Lower leg skin (tissue), 4 donors: ENCODE measurements at places on chromosomes 5 and 9.

GRCh38 chr5:114192108-114192507, 169.8 kb upstream of the KCNN2 start:
- DNase-seq: no peak

GRCh38 chr5:150289551-150290390, at the start of gene CAMK2A:
Gene CAMK2A (minus strand): TSS chr5:150289773. CDS start chr5:150289625, 148 bp downstream.
- DNase-seq: no peak

GRCh38 chr5:111311666-111312065, 87.5 kb downstream of the CAMK4 start:
- DNase-seq: no peak

GRCh38 chr9:93296889-93297480, 113.0 kb downstream of the WNK2 start:
- DNase-seq: no peak

DNA sequence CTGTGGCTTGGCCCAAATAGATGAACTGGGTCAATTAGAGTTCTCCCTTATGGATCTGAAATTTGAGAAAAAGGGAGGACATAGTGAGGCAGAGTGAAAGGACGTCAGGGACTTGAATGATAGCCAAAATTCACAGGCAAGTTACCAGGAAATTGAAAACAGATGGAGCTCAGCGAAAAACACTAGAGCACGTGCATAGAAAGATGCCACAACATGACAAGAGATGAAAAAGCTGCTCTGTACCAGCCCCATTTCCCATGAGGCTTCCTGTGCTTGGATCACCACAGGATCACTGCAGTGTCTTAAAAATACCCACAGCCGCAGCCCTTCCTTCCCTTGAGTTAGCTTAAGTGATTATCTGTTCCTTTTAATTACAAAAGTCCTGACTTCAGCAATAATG, 39.0 kb upstream of the HOMER1 start:
- DNase-seq: no peak

- DNase-seq: no peak
Observed at GRCh38 chr9:119963258-119963797, 594.1 kb upstream of the BRINP1 start.

DNA sequence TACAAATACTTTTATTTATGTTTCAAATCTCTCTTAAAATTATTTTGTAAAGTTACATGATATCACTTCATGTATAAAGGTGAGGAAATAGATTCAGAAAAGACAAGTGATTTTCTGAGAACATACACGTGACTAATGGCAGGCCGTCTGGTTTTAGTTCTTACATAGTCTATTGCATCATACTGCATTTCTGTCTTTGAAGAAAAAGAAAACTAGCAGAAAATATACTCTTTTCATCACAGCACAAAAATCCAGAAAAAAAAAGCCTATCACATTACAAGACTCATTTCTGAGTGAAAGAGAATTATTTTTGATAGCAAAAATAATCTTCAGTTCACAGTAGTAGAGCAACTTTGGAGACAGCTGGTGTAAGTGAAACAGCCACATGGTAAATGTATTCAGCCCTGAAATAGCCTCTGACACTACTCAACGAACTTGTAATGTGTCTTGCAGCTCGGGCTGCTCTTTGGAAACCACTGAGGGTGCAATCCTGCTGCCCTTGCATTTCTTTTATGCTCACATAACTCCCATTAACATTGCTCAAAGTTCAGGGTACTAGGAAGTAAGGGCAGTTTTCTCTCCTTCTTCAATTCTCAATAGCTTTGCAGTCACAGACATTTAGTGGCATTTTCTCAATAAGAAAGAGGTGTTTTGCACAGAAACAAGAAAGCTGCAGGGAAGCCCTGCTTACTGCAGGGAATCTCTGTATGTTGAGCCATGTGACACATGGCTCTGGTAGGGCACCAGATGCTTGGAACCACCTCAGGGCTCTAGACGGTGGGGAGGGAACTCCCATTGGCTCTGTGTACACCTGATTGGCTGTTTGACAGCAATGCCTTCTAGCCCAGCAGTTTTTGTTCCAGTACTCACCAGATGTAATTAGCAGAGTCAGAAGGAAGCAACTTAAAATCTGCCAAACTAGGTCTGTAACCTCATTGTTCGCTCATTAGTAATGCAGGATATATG, 845.3 kb upstream of the PTPRD start:
- DNase-seq: no peak

- DNase-seq: no peak
Observed at GRCh38 chr5:12974856-12975255, 969.6 kb downstream of the DNAH5 start.

GRCh38 chr5:78671609-78672008, 23.0 kb upstream of the LHFPL2 start:
- no peak for DNase-seq

DNA sequence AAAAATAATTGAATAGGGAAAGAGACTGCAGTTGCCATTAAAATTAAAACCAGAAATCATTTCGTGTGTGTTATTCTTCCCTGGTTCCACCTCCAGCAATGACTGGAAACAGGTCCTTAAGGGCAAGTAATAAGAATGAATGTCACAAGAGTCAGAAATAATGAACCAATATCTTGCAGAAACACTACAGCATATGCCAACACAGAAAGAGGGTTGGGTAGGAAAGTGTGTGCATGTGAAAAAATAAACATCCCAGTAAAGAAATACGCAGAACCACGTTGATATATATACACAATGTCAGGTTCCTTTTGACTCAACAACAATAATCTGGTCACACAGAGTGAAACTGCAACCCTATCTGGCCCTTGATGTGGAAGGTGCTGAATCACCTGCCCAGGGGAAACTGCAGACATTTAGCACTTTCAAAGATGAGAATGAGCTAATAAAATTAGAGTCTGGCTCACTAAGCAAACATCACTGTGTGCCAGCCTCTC, 15.0 kb downstream of the HMHB1 start:
- no peak for DNase-seq

- no peak for DNase-seq
Observed at GRCh38 chr9:91425271-91425670, 1.6 kb upstream of the NFIL3 start.

DNA sequence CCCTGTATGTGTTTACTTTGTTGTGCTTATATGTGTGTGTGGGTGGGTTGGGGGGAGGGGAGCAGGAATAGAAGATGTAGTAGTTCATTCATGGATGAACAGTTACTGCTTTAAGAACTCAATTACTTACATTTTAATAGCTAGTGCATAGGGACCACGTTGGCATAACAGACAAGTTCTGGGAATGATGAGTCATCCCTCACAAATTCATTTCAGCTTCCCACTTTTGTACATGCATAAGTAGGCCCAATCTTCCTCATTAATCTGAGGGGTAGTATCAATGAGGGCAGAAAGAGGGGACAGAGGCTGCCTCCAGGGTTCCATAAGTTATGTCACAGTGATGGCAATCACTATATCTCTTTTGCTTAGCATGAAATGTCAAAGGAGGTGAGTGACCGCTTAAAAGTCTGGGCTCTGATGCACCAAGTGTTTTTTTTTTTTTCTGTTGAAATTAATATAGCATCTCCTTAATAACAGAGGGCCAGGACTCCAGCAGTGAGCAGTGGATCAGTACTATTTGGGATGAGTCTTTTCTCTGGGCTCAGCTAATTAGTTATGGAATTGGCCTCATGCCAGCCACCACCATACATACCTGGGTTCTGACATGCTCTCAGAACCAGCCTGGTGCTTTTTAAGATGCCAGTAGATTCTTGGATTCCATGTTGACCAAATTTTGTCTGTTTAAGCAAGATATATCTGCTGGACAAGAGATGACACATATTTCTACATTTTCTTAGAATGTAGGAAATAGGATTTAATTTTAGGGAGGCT, 37.1 kb downstream of the PRDM6 start:
- no peak for DNase-seq

GRCh38 chr5:1474866-1475543, 29.8 kb upstream of the SLC6A3 start:
- no peak for DNase-seq

GRCh38 chr5:134410822-134411221, 859 bp downstream of the CDKN2AIPNL start:
- DNase-seq: no peak

GRCh38 chr5:2685651-2686272, 65.7 kb downstream of the IRX2 start:
- DNase-seq: peak; percentile 45

DNA sequence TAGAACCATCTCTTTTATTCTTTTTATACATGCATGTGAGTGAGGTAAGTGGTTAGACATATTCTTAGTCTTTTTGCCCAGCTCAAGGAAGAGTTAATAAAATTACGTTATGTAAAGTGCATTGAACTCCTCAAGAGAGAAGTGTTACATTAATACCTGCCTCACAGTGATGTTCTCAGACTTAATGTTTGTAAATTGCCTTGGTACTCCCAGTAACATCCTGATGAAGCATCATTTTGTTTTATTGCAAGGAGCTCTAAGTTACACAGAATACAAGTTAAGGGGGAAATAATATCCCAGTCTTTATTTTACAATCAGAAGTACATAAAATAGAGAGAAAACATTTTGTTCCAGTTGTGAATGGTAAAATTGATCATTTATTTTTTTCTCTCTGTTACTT, 89.5 kb upstream of the ARRDC3 start:
- no peak for DNase-seq

GRCh38 chr9:118418887-118419565, 714.8 kb downstream of the TLR4 start:
- no peak for DNase-seq

DNA sequence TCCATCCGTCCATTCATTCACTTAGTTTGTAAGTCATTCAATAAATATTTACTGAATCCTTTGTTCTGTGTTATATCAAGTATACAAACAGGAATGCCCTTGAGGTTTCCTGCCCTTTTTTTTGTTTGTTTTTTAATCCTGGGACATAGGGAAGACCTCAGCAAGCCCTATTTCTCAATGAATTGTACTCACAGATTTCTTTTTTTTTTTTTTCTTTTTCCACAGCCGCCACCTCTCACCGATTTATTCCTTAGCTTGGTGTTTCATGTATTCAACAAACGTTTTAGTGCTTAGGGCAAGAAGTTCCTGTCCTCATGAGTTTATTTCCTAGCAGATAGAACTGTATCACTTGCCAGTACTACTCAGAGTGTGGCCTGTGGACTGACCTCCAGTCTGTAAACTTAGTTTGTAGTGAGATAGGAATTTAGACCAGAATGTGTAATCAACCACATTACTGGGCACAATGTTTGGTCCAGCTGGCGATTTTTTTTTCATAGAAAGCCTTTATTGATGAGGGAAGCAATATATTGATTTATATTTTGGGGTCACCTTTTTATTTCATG, 35.4 kb upstream of the C5orf47 start:
- DNase-seq: no peak

DNA sequence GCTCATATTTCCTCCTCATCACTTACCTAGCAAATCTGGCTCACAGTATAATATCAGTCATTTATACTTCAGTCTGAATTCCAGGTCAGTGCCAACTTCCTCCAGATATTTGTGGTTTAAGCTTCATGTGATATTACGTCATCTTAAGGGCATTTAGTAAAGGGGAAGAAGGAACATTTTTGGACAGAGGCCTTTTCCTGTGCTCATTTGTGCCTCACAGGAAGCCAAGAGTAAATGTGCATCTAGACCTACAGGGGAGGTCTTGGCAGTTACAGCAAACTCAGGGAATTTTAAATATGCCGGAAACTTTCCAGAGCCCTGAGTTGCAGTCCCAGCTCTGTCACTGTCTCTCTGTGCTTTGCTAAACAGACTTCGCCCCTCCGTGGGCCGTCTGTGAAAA, 12.3 kb upstream of the KCNIP1 start:
- peak; percentile 31 for DNase-seq

GRCh38 chr9:37430841-37431597, 8.5 kb downstream of the GRHPR start:
- DNase-seq: no peak

GRCh38 chr9:6711403-6711802, 46.4 kb upstream of the KDM4C start:
- DNase-seq: no peak

DNA sequence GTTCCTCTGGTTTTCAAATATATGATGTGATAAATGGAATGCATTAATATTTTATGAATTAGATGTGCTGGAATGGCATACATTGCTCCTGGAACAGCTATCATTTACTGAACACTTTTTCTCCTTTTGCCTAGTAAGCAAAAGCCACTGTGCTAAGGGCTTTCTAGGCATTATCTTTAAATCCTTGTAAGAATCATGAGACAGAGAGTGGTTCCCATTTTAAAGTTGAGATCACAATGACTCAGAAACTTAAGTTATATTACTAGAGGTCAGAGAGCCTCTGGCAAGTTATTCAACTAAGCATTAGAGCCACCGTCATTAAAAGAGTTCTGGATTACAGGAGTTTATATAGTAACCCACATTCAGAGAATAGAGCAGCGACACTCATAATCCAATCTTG, 26.7 kb upstream of the FSD1L start:
- no peak for DNase-seq

- DNase-seq: peak; percentile 31
Observed at GRCh38 chr5:88785746-88786565, 97.0 kb downstream of the MEF2C start.

DNA sequence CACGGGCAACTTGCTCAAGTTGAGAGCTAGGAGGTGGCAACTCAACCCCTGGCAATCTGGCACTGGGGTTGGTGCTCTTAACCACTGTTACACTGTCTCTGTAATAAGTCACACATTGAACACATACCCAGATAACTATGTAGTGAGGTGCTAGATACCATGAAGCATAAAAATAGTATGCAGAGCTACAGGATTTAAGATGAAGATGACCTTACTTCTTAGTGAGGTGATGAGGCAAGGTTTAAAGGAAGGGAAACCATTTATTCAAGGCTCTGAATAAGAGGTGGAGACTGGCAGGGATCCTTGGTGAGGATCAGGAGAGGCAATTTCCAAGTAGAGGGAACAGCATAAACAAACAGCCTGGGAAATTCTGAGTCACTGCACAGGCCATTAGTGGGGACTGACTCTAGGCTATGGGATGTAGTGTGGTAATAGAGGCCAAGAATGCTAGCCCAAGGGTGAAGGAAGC, 67.6 kb upstream of the NR3C1 start:
- DNase-seq: no peak

DNA sequence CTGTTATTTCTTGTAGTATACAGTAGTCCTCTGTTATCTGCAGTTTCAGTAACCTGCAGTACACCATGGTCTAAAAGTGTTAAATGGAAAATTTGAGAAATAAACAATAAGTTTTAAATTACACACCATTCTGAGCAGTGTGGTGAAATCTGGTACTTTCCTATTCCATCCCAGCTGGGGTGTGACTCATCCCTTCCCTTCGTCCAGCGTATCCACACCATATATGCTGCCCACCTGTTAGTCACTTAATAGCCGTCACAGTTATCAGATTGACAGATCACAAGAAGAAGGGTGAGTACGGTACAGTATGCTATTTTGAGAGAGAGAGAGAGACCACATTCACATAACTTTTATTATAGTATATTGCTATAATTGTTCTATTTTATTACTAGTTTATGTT, 28.9 kb downstream of the FAM151B start:
- no peak for DNase-seq

GRCh38 chr5:131394128-131394527, 130.3 kb downstream of the CDC42SE2 start:
- no peak for DNase-seq

DNA sequence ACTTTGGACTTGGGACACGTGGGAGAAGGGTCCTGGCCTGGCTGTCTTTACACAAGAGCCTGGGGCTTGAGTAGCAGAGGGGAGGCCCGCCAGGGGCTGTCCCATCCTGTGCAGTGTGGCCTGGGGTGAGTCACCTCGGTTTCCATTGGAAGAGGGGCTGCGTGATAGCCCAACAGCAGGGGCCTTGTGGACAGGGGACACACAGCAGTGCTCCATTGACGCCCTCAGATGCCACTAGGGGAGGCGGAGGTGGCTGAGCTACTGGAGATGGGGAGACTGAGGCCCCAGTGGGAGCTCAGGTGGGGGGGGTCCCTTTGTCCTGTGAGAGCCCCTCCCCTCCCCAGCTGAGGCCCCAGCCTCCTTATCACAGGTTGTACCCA, 50.0 kb upstream of the RNU6ATAC start:
- DNase-seq: no peak

GRCh38 chr5:142304013-142304701, 20.7 kb downstream of the SPRY4 start:
- no peak for DNase-seq
